ENCODE measurements at places on chromosomes 7 and 10. TPM values are rescaled to one million over a fixed set of nuclear protein-coding genes. Genes with fewer than 3 reads are reported as not detected.

- H3K4me3 ChIP-seq: no peak overlapping the region
- peaks cover 5% of the 10 kb centered on the region for H3K36me3 ChIP-seq
- no peak for DNase-seq
- H3K27me3 ChIP-seq: no peaks in the 10 kb centered on the region
Observed at GRCh38 chr10:113169853-113170460, 219.9 kb downstream of the TCF7L2 start.

- no peak overlapping the region for H3K4me3 ChIP-seq
- H3K27me3 ChIP-seq: no peaks in the 10 kb centered on the region
- no peak overlapping the region for H3K27ac ChIP-seq
- peaks cover 4% of the 10 kb centered on the region for H3K36me3 ChIP-seq
- no peaks in the 10 kb centered on the region for H3K4me1 ChIP-seq
Observed at GRCh38 chr10:64773357-64773756, 1252.2 kb downstream of the REEP3 start.

- H3K27me3 ChIP-seq: peaks cover 3% of the 10 kb centered on the region
- H3K4me3 ChIP-seq: no peak overlapping the region
- no peaks in the 10 kb centered on the region for H3K4me1 ChIP-seq
- H3K27ac ChIP-seq: no peak overlapping the region
Observed at GRCh38 chr7:19772306-19772705, 1.1 kb downstream of the TMEM196 start.

GRCh38 chr7:111594602-111595001 is 32.3 kb upstream of the IMMP2L start:
- no peaks in the 10 kb centered on the region for H3K4me1 ChIP-seq
- peaks cover 3% of the 10 kb centered on the region for H3K27me3 ChIP-seq
- H3K4me3 ChIP-seq: no peak overlapping the region
- no peak overlapping the region for H3K27ac ChIP-seq
- DNase-seq: no peak

DNA sequence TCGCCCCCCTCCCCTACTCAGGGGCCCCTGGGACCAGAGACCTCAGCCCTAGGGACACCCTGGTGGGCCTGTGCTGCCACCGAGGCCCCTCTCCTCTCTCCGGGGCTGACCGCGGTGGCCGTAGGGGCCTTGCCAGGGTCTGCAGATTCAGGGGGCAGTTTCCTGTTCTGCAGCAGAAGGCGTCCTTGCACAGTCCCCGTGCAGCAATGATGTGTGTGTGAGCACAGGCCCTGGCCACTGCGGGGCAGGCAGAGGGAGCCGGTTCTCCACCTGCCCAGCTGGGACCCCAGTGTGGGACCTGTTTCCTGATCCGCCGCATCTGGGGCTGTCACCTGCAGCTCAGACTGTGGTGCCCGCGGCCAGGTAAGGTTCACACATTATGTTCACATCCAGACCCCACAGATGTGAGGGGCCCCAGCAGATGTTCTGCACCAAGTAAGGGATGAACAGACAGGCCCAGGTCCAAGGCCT is 60.7 kb upstream of the DNAJB6 start:
- DNase-seq: no peak
- H3K4me3 ChIP-seq: no peak overlapping the region
- peaks cover 5% of the 10 kb centered on the region for H3K27me3 ChIP-seq
- peaks cover 38% of the 10 kb centered on the region for H3K4me1 ChIP-seq

ABCB8 gene
- 36.7 TPM for total RNA-seq

CH25H gene
- not detected for total RNA-seq

ZNF736 gene
- 7.3 TPM for total RNA-seq

RPP30 gene
- total RNA-seq: 45.2 TPM

SYCE1 gene
- total RNA-seq: not detected

All from HFFc6 (cell line).